ENCODE measurements at places on chromosomes 13 and 19. TPM values are rescaled to one million over a fixed set of nuclear protein-coding genes. Genes with fewer than 3 reads are reported as not detected.

DNA sequence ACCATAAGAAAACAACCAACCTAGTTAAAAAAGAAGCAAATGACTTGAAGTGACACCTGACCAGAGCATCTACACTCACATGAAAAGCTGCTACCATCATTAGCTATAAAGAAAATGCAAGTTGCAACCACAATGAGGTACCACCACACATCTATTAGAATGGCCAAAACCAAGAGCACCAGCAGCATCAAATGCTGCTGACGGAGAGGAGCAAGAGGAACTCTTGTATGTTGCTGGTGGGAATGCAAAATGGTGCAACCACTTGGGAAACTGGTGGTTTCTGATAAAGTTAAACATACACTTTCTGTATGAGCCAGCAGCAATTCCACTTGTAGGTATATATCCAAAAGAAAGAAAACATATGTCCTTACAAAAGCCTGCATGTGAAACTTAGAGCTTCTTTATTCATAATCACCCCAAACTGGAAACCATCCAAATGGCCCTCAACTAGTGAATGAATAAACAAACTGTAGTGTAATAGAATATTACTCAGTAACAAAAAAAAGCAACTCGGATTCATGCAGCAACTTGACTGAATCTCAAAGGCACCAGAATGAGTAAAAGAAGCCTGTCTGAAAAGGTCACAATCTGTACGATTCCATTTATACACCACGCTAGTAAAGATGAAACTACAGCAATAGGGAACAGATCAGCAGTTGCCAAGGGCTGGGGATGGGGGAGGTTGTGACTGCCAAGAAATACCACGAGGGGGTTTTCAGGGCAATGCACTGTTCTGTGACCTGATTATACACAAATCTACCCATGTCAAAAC is 60.9 kb upstream of the RANBP3 start:
- DNase-seq, result no peak

DNA sequence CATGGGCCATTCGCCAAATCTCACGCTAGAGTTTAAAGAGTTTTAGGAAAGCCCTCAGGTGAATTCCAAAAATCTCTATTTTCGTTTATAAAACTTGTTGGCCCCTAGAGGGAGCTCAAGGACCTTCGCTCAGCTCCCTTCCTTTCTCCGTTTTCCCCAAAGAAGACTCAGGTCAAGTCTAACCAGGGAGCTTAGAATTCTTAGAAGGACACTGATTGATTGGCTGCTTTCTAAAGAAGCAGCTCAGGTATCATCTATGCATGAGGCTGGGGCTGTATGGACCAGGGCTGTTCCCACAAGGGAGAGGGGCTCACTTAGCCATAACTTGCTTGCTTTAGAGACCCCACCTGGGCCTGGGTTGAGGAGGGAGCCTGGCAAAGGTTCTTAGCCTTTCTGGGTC is 20.5 kb downstream of the DZIP1 start:
- peak; percentile 29 for DNase-seq

DNA sequence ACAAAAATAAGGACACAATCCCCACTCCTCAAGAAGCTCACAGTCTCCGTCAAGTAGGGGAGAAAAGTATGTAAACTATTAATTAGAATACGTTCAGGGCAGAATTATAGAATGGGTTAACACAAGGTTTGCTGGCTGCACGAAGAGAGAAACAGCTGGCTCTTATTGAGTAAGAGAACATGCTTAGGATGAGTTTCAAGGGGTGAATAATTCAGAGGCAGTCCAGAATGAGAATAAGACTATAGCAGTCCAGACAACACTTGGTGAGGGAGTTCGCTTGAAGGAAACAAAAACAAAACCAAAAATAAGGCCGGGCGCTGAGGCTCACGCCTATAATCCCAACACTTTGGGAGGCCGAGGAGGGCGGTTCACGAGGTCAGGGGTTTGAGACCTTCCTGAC is 61.9 kb downstream of the THSD1 start:
- no peak for DNase-seq

- DNase-seq, result no peak
These were observed 15.3 kb downstream of the GATAD2A start for GRCh38 chr19:19420570-19421298.

DNA sequence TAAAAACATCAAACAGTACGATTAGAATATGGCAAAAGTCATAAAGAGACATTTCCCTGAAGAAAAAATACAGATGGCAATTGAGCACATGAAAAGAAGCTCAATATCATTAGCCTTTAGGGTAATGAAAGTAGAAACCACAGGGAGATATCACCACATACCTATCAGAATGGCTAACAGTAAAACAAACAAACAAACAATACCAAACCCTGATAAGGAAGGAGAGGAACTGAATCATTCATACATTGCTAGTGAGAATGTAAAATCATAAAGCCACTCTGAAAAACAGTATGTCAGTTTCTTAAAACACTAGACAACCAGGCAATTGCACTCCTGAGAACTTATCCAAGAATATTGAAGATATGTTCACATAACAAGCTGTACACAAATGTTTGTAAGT is 1342.5 kb upstream of the SLC10A2 start:
- no peak for DNase-seq

Gene ZNF132
- 7.8 TPM for total RNA-seq

Gene ZNF222
- 8.2 TPM for total RNA-seq

Gene FUT3
- not detected for total RNA-seq

Data from Caki2 (cell line).